Metanephros (tissue), 2 donors: ENCODE measurements at places on chromosomes 3 and 15. TPM values are rescaled to one million over a fixed set of nuclear protein-coding genes. Genes with fewer than 3 reads are reported as not detected.

The GPR62 gene
- total RNA-seq: 0.06 TPM

The UNC13C gene
- 21.1 TPM for total RNA-seq

The B3GALNT1 gene
- total RNA-seq: 38.1 TPM

The PXYLP1 gene
- total RNA-seq: 24.4 TPM

The C3orf49 gene
- total RNA-seq: not detected

The CFAP100 gene
- total RNA-seq: 0.93 TPM

The ST3GAL6 gene
- total RNA-seq: 38.2 TPM

The ZCWPW2 gene
- 1.1 TPM for total RNA-seq

The ERICH6 gene
- total RNA-seq: not detected

The EIF4E3 gene
- total RNA-seq: 7.2 TPM

The SLC25A20 gene
- total RNA-seq: 15.2 TPM

The SLC24A5 gene
- total RNA-seq: 0.18 TPM
